ENCODE measurements at places on chromosomes 4 and X.
A peak's percentile ranks its signal among the peaks of the same experiment; 100 is the strongest.

DNA sequence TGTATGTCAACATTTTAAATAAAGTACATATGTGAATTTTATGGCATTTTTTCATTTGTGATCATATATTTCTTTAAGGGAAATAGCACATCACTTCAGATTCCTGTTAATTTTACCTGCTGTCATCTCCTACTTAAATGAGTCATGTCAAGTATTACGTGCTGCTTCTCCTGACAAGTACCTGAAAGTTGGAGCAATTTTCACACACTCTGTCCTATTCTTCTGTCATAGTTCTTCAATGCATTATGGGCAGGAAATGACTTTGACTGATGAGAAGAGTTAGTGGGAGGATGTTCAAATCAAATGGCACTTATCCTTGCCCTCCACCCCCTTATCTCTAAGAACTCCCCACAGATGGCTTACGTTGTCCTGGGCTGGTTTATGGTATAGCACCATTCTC, 64.2 kb upstream of the SYTL5 start:
- no peak for DNase-seq

- no peak for DNase-seq
Observed at GRCh38 chr4:168098248-168098717, 5.9 kb downstream of the ANXA10 start.

GRCh38 chr4:156693557-156693956, 278.0 kb downstream of the PDGFC start:
- no peak for DNase-seq

DNA sequence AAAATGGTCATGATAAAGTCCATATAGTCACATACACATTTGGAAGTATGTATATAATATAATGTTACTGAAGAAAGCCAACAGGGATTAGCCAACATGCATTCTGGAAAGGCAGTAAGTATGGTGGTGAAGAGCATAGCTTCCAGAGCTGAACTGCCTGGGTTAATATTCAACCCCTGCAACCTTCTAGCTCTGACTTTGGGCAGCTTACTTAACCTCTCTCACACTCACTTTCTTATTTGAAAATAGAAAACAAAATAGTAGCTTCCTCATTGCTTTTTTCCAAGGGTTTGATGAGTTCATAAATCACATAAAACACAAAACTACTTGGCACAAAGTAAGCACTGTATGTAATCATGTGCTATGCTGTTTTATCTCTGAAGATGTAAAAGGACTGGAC, 216.4 kb downstream of the CHIC2 start:
- DNase-seq: peak; percentile 22

GRCh38 chrX:45358392-45358791, 157.7 kb upstream of the DIPK2B start:
- no peak for DNase-seq

- DNase-seq: no peak
Observed at GRCh38 chr4:182206916-182207315, 36.3 kb upstream of the TENM3 start.

GRCh38 chr4:166121897-166122296, 248.9 kb downstream of the TLL1 start:
- DNase-seq: no peak

- DNase-seq: no peak
Observed at GRCh38 chr4:86549163-86549788, 44.8 kb upstream of the PTPN13 start.

DNA sequence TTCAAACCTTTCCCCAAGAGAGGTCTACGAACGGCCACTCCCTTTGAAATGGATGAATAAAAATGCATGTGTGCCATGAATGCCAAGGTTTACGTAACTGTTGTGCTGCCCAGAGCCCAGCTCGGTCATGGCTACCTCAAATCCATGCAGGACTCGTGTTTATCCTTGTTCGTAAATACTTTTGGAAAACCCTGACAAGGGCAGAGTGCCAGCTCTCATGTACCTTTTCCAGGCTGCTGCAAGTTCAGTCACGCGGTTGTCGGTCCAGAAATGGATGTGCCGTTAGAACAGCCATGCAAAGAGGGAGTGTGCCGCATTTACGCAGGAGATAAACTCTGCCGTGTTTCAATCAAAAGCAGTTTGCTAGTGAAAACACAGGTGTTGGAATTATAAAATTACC, 123.4 kb downstream of the AMELX start:
- DNase-seq: no peak

DNA sequence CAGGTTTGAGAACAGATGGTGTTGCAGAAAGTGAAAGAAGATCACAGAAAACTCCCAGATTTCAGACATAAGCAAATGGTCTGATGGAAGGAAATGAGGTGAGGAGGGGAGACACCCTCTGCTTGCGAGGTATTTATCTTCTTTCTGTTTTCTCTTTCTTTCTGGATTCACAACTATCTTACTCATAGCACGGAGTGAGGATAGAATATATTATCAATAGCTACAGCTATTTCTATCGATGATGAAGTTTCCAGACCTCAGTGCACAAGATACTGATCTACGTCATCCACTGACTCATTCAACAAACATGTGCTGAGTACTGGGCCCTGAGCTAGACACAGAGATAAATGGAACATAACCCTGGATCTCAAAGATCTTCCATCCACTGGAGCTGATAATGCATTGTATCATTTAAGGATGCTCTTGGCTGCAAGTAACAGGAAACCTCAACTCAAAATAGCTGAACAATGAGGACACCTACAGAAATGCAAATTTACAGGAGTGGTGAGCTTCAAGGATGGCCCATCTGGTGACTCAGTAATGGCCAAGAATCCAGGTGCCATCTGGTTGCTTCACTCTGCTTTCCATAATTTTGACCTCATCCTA, 21.2 kb downstream of the SLC2A9 start:
- DNase-seq: no peak

DNA sequence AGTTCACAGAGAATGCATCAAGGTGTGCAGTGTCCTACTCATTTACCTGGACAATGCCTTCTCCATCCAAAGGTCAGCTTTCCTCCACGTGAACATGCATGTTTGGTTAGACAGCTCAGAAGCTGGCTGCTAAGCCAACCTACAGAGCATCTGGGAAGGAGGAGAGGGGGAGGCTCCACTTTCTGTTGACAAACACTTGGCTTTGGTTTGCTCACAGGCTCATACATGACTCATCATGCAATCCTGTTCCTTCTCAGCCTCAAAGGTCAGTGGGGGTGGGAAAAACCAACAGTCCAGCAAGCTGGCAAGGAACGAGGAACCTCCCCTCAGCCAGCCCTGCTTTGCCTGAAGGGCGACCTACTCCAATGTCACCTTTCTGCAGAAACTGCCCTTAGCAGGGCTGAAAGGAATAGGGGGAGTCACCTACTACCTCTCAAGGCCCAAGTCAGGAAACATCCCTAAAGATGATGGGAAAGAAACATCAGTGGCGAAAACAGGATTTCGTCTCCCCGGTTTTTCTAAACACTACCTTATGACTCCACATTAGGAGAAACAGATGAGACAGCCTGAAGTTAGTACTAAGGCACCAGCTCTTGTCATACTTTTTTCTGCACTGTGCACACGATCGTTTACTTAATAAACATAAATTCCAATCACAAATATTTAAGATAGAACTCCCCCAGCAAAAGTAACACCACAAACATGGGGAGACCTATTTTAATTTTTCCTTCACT, 37.9 kb downstream of the RELL1 start:
- peak; percentile 54 for DNase-seq

GRCh38 chrX:123081776-123082175, 102.3 kb upstream of the GRIA3 start:
- DNase-seq: no peak

Measured in NCI-H774 (cell line).